ENCODE measurements at places on chromosomes 13 and 19.

- DNase-seq: no peak
These were observed 771.4 kb downstream of the DIAPH3 start for GRCh38 chr13:59392328-59392727.

DNA sequence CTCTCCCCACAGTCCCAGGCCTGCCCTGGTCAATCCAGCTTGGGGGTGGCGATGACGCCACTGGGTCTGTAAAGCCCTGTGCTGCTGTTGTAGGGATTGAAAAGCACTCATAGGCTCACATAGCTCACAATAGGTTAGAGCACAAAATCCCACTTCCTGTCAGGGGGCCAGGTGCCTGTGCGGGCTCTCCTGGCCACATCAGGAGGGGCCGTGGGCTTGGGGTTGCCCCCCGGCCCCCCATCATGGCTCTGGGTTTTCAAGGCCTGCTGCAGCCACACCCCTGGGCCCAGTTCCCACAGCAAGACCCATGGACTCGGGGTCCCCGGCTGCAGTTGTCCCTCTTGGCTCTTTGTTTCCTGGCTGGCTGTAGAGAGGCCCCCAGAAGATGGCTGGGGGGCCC, 62.9 kb downstream of the SMARCA4 start:
- no peak for DNase-seq

DNA sequence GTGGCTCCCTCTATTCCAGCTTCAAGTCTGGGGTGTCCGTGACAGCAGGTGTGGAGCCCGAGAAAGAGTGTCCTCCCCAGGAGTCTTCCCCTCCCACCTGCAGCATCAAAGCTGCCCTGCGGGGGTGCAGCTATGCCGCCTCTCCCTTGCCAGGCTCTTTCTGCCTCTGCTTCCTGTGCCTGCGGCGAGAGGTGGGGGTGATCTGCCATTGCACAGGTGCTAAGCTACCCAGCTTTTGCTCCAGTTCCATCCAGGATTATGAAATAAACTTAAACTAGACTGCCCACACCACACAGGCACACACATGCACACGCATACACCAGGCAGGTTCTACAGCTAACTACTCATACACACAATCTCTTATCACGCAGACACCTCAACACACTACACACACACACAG, 104.7 kb upstream of the CLDN10 start:
- DNase-seq: no peak

GRCh38 chr13:39820606-39821005, 165.1 kb downstream of the COG6 start:
- DNase-seq: no peak

DNA sequence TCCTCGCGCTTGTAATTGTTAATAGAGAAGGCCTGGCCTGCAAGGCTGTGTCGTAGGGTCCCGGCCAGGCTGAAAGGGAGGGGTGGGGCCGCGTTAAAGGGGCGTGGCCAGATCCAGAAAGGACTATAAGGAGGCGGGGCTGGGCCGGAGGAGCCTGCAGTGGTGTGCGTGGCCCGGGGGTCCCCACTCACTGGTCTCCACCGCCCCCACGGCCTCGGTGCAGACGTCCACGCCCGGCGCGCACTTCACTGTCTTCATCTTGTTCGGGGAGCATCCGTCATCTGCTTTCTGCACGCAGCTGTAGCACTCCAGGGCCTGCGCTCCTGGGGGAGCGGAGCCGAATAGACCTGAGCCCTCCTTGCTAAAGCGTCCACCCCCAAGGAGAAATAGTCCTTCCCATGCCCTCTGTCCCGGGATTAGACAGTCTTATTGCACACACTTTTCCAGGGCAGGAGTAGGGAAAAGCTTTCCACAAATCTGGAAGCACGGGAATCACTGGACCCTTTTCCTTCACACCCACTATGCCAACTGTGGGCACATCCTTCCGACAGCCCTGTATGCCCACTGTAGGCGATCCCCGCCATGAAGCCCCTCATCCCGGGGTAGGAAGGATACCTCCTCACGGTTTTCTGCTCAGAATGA, 1.2 kb downstream of the LYPD3 start:
- peak; percentile 16 for DNase-seq

- no peak for DNase-seq
These were observed 67.6 kb downstream of the TEX29 start for GRCh38 chr13:111387945-111388600.

- DNase-seq: no peak
These were observed at the start of gene C13orf46 for GRCh38 chr13:113973218-113974164. TSS of gene C13orf46 (minus strand) at chr13:113974076. CDS start at chr13:113973997, 79 bp downstream.

DNA sequence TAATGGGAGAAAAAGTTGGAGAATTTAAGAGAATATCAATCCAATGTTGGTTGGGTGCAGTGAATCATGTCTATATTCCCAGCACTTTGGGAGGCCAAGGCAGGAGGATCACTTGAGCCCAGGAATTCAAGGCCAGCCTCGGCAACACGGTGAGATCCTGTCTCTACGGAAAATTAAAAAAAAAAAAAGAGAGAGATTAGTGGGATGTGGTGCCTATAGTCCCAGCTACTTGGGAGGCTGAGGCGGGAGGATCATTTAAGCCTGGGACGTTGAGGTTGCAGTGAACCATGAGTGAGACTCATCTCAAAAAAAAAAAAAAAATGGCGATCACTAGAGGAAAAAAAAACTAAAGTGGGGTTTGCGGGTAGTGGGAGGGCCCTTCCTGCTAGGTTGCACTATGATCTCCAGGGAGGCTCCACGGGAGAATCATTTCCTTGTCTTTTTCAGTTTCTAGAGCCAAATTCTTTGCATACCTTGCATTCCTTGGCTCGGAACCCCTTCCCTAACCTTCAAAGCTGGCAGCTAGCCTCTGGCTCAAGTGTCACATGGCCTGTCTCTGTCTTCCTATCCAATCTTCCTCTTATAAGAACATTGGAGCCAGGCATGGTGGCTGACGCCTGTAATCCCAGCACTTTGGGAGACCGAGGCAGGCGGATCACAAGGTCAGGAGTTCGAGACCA, 5.8 kb upstream of the ERCC2 start:
- DNase-seq: peak; percentile 98

DNA sequence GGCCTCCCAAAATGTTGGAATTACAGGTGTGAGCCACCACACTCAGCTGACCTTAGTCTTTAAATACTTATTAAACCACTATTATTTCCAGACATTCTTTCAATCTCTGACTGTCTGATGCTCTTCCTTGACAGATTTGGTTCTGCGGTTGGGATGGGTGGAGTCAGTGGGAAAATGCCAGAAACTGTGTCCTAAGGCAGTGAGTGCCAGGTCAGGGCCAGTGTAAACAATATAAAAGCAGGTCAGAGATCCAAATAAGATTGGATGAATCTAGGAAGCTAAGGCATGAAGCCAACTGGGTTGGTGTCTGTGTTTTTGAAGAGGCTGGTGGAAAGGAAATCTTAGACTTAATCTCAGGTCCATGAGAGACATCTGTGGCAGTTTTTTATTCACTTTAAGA, 74.7 kb downstream of the KLF5 start:
- no peak for DNase-seq

DNA sequence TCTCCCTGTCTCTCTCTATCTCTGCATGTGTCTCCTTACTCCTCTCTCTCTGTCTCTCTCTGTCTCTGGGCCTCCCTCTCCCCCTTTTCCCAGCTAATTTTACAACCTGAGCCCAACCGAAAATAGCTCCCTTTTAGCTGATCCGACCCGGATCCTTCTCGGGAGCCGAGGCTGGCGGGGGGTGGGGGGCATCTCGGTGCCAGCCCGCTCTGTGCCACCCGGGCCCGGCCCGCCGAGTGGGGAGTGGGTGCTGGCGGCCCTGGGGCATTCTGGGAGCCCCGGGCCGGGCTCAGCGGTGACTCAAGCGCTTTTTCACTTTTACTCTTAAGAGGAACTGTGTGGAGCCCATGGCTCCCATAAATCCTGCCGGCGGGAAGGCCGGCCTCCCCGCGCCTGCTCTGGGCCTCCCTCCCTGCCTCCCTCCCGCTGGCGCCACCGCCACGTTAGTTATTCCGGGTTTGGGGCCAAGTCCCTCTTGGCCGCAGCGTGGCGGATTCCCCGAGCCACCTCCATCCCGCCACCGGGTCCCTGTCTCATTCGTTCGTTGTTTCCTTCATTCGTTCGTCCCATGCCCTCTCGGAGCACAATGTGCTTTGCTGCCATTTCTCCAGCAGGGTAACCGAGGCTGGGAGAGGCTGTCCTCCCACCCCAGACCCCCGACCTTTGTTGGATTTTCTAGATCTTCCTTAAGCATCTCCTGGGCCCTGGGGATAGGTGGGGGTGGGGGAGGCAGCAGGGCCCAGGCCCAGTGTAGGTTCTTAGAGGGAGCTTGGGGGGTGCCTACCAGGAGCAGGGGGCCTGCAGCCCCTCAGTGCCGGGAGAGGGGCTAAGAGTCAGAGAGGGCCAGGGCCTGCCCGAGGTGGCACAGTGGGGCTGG, 3.2 kb downstream of the NFIC start:
- no peak for DNase-seq

- DNase-seq: no peak
These were observed 91.1 kb upstream of the ANKRD10 start for GRCh38 chr13:111005808-111006505.

GRCh38 chr13:109254274-109254673, 532.1 kb downstream of the IRS2 start:
- DNase-seq: no peak

DNA sequence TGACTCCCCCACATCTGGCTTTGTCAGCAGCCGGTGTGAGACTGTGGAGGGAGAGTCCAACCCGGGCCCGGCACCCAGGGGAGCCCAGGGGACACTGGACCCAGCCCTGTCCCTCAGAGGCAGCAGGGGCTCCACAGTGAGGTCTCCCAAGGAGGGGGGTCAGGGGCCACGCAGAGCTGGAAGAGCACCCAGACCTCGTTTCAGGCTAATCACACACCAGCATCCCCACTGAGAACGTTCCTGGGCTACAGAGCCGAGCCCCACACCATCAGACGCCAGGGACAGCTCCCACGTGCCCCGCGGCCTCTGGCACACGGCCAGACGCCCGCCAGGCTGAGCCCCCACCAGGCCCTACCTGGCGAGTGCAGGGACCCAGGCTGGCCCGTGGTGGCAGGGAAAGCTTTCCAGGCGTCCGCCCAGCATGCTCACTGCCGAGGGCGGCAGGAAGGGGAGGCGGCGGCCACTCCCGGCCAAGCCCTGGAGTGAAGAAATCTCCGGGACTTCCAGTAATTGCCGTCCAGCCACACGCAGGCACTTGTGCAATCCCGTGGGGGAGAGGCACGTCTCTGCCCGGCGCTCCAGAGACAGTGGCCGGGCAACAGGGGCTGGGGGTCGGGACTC, 19.2 kb downstream of the SBNO2 start:
- DNase-seq: no peak

DNA sequence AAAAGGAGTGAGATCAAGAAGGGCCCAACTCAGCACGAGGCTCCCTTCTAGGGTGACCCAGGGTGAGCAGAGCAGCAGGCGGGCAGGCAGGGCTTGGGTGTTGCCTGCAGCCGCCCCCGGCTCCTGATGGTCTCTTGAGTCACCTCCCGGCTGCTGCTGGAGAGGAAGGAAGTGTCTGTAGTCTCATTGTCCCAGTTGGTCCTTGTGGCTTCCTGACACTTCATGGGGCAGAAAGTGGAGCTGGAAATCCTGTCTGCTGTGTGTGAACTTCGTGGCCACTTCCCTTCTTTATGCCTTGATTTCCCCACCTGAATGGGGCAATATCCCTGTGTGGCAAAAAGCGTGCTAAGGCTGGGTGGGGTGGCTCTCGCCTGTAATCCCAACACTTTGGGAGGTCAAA, 2.5 kb downstream of the MAP1S start:
- DNase-seq: no peak

DNA sequence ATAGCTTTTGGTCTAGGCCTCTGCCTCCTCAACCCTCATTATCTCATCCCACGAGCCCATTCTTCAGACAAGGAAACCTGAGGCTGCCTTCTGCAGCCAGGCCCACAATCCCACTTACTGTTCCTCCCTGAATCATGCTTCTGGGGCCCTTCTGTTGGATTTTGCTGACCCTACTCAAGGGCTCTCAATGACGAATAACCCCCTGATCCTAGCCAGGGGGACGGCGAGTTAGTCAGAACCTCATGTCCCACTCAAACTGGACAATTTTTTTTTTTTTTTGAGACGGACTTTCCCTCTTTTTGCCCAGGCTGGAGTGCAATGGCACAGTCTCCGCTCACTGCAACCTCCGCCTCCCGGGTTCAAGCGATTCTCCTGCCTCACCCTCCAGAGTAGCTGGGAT, 2.0 kb downstream of the CGB3 start:
- DNase-seq: no peak

- DNase-seq: no peak
These were observed at the start of gene BBC3 for GRCh38 chr19:47230921-47231214. TSS of gene BBC3 (minus strand) at chr19:47231199. CDS start at chr19:47228431, 2,768 bp downstream.

- no peak for DNase-seq
These were observed 50.7 kb upstream of the GPR183 start for GRCh38 chr13:99357941-99358340.

GRCh38 chr13:97339988-97340749, 93.8 kb upstream of the RAP2A start:
- DNase-seq: no peak

GRCh38 chr13:77807431-77808135, 110.1 kb downstream of the SLAIN1 start:
- no peak for DNase-seq

DNA sequence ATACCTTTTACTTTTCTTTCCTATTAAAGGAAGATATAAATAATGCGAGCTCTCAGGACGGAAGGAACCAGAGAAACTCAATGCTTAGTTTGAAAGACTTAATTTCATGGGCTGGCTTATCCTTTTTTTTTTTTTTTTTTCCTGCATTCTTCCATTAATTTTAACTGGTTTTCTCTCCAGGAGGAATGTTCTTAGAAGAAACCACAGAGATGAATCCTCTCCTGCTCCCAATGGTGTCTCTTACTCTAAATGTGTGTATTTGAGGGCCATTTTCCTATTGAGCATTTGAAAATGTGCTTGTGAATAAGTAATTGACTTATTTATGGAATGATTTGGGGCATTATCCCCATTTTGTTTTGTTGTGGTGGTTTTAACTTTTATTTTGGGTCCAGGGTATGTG, 494.9 kb downstream of the FOXO1 start:
- DNase-seq: no peak

- DNase-seq: no peak
These were observed 48.2 kb upstream of the SLITRK5 start for GRCh38 chr13:87622971-87623370.

GRCh38 chr19:29445246-29445645, 80.5 kb upstream of the VSTM2B start:
- no peak for DNase-seq

- DNase-seq: no peak
These were observed 609.5 kb downstream of the UQCRFS1 start for GRCh38 chr19:28603453-28603852.

DNA sequence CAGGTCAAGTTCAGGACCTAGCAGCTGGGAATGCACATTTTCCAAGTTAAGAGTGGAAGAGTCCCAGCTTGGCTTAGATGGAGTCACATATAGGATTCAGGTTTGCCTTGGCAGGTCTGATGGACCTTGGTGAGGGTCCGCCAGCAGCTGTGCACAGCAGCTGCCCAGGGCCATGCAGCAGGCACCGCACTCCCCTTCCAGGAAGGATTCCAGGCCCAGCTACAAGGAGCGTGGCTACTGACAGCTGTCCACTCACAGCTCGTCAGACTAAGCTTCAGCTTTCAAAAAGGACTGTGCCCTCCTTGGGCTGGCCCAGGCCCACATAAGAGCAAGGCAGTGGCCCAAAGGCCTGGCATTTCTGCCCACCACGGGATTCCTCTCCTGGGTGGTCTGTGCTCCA, 68.4 kb downstream of the ALOX5AP start:
- DNase-seq: no peak

- no peak for DNase-seq
These were observed 10.2 kb downstream of the CCDC97 start for GRCh38 chr19:41320185-41320518.

- DNase-seq: no peak
These were observed 849 bp downstream of the GAS6 start for GRCh38 chr13:113862931-113863523.

GRCh38 chr19:38684078-38684861, 36.8 kb downstream of the ACTN4 start:
- DNase-seq: no peak

Data from fibroblast of skin of left quadriceps (primary cell).